ENCODE measurements at places on chromosomes 7 and 10.

DNA sequence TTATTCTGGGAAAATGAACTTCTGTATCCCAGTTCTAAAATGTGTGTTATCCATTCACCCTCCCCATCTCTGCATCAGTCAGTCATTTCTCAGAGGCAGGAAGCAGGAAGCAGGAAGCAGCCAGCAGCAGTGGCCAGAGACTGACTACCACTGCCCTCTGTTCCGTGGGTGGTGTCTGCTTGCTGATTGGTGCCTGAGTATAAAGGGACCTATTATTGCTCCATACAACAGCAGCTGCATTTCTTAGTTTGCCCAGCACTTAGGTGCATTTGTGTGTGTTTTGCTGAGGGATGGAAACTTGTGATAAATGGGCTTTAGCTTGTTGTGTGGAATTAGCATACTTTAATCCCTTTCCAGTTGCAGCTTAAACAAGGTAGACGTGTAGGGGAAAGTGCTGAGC lies 582.2 kb downstream of the SORCS1 start:
- no peak for DNase-seq

GRCh38 chr10:34768261-34768971 lies 46.7 kb downstream of the PARD3 start:
- peak; percentile 69 for DNase-seq

DNA sequence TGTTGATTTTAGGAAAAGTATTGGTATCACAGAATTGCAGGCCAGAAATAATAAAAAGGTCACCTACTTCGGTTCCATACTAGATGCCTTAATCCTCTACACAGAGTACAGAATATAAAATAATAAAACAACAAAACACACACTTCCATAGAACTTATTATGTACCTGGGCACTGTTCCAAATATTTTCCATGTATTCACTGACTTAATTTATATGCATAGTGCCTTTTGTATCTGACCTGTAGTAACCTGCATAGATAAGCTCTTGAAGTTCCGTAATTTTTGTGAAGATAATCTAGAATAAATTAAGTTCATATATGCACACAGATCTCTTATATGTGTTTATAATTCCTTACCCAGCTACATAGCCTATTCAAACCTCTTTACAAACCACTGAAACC lies 78.3 kb downstream of the RAPGEF5 start:
- no peak for DNase-seq

- no peak for DNase-seq
These were observed 29.1 kb downstream of the FAS start for GRCh38 chr10:89019569-89020327.

GRCh38 chr7:90933984-90934383 lies 330.2 kb upstream of the FZD1 start:
- DNase-seq = peak; percentile 89

DNA sequence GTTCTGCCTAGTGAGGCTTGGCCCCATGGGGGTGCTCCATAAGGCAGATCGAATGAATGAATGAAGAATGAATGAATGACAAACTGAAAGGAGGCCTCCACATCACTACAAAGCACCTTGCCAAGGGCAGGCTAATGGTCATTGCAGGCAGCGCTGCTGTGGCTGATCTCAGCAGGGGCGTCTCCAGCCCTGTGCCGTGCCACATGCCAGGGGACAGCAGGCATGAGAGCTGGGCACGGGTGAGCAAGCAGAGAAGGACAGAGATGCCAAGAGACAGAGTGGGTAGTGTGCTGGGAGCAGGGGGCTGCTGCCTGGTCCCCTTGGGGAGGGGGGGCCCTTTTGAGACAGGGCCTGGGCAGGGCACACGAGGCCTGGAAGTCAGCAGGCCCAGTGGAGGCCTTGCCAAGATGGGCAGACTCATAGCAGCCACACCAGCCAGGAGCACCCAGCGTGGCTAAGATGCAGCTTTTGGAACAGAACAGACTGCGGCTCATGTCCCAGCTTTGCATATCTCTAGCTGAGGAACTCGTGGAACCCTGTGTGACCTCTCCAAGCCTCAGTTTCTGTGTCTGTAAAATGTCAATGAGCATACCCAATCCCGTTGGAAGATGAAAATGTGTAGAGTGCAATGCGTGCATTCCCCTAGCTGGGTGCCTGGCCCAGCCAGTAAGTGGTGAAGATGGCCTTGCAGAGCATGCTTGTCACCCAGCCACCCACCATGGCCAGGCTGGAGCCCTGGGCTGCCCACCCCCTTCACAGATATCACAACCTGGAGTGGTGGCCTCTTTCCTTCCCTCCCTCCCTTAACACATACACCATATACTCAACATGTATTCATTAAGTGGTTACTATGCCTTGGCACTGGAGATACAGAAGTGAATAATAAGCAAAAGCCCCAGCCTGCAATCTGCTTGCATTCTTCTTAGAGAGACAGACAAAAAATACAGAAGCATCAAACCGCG lies 61.1 kb upstream of the LRRC18 start:
- DNase-seq = no peak

DNA sequence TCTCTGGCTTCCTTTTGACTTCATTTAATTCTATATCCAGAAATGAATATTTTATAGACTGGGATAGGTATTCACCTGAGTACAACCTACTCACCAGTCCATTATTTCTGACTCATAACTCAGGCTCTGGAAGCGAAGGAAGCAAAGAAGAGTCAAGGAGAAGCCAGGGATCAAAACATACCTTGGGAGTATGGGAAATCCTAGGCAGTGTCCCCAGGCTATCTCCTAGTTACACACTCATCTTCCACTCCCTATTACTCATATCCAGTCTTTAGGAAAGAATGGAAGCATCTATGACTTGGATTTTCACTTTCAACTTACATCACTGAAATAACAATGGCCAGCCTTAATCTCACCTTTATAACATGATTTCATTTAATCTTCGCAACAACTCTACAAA lies 40.9 kb upstream of the ELAPOR2 start:
- no peak for DNase-seq

- DNase-seq = no peak
These were observed 47.4 kb upstream of the CHST3 start for GRCh38 chr10:71916827-71917226.

- no peak for DNase-seq
These were observed 18.2 kb downstream of the HNRNPF start for GRCh38 chr10:43390759-43391158.

DNA sequence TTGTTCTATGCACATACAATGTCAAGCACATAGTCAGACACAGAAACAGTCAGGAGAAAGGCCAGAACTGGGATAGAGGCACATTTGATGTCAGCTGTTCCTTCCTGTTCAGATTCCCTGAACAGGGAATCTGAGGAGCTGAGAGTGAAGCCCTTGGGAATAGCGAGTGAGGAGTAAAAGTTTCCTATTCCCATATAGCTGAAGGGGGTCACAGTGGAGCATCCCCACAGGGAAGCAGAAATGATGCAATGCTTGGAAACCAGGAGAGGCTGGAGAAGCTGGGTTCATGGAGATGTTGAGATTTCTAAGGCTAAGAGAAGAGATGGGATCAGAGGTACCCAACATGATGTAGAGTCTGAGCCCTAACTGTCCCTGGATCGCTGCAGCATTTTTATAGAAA lies 11.3 kb upstream of the PRXL2A start:
- DNase-seq = no peak

DNA sequence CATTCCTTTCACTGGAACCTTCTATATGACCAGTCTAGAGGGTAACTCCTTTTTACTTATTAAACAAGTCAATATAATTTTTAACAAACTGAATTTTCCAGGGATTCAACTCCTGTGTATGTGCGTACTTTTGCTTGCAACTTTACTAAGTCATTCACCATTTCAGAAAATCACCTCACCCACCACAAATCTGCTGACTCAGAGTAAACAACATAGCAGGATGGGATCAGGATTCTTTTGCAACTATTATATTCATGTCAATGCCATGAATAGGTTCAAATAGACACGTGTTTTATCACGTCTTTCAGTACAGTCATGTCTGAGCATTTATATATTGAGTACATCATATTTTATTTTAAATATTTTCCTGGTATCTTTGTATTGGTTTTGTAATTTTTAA lies 14.5 kb downstream of the CTTNBP2 start:
- no peak for DNase-seq

DNA sequence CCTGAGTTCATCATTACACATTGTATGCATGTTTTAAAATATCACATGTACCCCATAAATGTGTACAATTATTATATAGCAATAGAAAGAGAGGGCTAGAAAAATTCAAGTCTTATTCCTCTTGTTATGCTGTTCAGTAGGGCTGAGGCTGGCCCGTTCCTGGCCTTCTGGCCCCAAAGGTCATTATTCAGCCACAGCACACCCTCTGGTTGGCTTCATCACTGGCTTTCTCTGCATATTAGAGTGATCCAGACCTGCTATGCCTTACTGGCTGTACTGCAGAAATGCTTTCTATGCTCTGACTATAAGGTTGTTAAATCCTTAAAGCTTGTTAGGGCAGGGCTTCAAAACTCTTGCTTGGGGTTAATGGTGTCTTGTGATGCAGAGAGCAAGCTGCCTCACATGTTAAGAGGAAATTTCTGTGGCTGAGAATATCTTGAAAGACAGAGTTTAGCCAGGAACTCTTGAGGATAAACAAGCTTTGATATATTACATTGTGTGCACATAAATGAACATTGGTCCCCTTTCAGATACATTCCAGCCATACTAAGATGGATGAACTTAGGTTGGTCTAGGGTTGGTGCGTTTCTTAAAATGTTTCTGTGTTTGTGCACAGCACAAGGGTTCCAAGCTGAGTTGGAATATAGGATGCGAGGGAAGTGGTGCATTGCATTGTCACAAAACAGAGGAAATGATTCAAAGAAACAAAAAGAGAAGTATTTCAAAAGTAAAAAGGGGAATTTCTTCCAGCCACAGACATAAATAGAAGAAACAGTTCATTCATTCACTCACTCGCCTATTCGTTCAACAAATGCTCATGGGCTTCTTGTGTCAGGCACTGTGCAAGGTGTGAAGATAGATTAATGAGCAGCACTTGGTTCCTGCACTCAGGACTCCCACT lies 61.6 kb upstream of the WDR11 start:
- DNase-seq = no peak

- peak; percentile 79 for DNase-seq
These were observed 66.4 kb downstream of the MTURN start for GRCh38 chr7:30201161-30201666.
